Transverse colon (tissue), 4 donors: ENCODE measurements at places on chromosomes 4 and X.

DNA sequence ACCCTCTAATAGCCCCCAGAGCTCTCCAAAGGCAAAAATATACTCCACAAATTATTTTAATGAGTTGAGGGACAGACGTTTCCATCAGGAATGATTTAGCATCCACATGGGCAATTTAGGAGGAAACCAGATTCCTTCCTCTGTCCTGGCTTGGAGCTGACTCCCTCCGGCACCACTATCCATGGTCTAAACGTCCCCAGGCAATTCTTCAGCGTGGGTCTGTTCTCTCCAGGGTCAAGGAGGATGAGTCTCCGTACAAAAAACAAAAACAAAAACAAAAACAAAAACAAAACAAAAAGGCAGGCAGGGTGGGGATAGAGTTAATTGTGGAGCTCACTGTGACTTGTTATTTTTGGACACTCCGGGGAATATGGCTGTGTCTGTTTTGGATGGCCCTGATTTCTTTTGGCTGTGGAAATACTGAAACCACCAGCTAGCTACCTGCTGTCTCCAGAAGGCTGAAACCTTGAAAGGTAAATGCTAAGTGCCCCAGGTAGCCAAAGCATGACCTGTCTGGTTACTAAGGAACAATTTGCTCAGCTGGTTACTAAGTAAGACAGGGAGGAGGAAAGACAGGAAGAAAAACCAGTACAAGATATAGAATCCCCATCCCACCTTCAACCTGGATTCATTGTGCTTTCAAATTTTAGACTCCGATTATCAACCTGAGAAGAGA is 419.1 kb upstream of the LCORL start:
- no peaks in the 10 kb centered on the region for H3K4me1 ChIP-seq
- H3K27ac ChIP-seq: no peak overlapping the region
- no peak for DNase-seq
- no peaks in the 10 kb centered on the region for H3K36me3 ChIP-seq
- no peak overlapping the region for H3K4me3 ChIP-seq
- H3K27me3 ChIP-seq: no peaks in the 10 kb centered on the region

- no peak for DNase-seq
- no peak overlapping the region for H3K4me3 ChIP-seq
- peaks cover 6% of the 10 kb centered on the region for H3K4me1 ChIP-seq
- H3K36me3 ChIP-seq: no peaks in the 10 kb centered on the region
- H3K27ac ChIP-seq: no peak overlapping the region
- H3K27me3 ChIP-seq: no peaks in the 10 kb centered on the region
These were observed 618.6 kb upstream of the CPEB2 start for GRCh38 chr4:14383652-14384051.

GRCh38 chrX:30787012-30787411 is 102.0 kb downstream of the TAB3 start:
- no peaks in the 10 kb centered on the region for H3K27me3 ChIP-seq
- no peaks in the 10 kb centered on the region for H3K4me1 ChIP-seq
- H3K27ac ChIP-seq: no peak overlapping the region

GRCh38 chrX:120260369-120260768 is 9.8 kb downstream of the ZBTB33 start:
- H3K4me3 ChIP-seq: no peak overlapping the region
- no peaks in the 10 kb centered on the region for H3K4me1 ChIP-seq
- no peak overlapping the region for H3K27ac ChIP-seq
- H3K36me3 ChIP-seq: no peaks in the 10 kb centered on the region
- no peak for DNase-seq
